RWPE1 (cell line): ENCODE measurements at places on chromosomes 13 and 19.
A peak's percentile ranks its signal among the peaks of the same experiment; 100 is the strongest.

- no peak for DNase-seq
Observed at GRCh38 chr13:73462241-73462640, 403.4 kb downstream of the KLF5 start.

DNA sequence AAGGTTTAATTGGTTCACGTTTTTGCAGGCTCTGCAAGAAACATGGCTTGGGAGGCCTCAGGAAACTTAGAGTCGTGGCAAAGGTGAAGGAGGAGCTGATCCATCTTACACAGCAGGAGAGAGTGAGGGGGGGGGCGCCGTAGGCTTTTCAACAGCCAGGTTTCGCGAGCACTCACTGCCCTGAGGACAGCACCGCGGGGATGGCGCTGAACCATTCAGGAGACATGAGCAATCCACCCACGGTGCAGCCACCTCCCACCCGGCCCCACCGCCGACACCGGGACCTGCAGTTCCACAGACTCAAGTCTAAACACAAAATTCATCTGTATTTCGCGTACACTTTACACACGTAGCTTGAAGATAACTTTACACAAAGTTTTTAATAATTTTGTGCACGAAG lies 73.6 kb downstream of the KDM4B start:
- DNase-seq: no peak

- DNase-seq: no peak
Observed at GRCh38 chr19:47377208-47377701, 28.1 kb downstream of the DHX34 start.

- DNase-seq: peak; percentile 33
Observed at GRCh38 chr13:101144808-101145419, 271.4 kb downstream of the NALCN start.

DNA sequence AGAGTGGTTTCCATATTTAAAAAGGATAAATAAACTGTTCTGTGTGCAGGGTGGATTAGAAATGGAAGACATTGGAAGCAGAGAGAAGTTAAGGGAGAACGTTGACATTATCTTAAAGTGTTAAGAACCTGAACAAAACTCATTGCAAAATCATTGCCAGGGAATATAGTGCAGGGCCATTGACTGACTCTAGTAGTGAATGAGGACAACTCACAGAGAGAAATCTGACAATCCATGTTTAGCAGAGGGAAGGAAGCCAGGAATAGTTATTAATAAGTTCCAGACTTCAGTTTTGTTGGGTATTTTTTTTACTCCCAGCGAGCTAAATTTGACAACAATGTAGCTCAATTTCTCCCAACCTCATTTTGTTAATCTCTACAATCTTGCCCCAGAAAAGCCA lies 554.8 kb upstream of the GPC6 start:
- DNase-seq: no peak

DNA sequence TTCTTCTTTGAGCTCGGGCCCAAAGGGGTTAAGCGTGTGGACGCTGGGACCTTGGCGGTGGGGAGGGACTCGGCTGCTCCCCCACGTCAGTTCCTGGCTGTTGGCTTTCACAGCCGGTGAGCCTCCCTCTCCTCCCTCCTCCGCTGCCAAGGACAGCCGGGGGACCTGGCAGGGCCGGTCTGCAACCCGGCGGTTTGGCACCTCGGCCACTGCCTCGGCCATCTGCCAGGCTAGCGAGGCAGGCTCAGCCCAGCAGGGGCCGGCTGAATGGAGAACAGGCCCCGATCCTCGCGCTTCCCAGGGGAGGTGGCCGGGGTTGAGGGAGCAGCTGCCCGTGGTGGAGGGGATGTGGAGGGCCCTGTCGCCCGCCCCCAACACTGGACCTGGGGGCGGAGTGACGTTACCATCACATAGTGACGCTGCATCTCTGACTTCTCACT lies 5.0 kb downstream of the TLE5 start:
- DNase-seq: peak; percentile 58

GRCh38 chr13:99501184-99501847 lies at the start of gene TM9SF2:
Gene TM9SF2 (plus strand): TSS chr13:99501472. CDS start chr13:99501607, 135 bp downstream.
- peak; percentile 98 for DNase-seq
